Glutamatergic neuron (in vitro differentiated cells): ENCODE measurements at places on chromosomes 7 and 10. TPM values are rescaled to one million over a fixed set of nuclear protein-coding genes. Genes with fewer than 3 reads are reported as not detected.

Gene RAPGEF5
- 169 TPM for total RNA-seq

Gene COBL
- 3.3 TPM for total RNA-seq

Gene GJD4
- total RNA-seq = not detected

GRCh38 chr10:35821339-35821911 is 179.3 kb upstream of the FZD8 start:
- peaks cover 20% of the 10 kb centered on the region for H3K4me1 ChIP-seq
- no peak overlapping the region for H3K4me3 ChIP-seq
- DNase-seq = no peak

- no peaks in the 10 kb centered on the region for H3K36me3 ChIP-seq
- peaks cover 11% of the 10 kb centered on the region for H3K4me1 ChIP-seq
- peaks cover 12% of the 10 kb centered on the region for H3K27me3 ChIP-seq
- peak overlapping the region; percentile 55 for H3K27ac ChIP-seq
- no peak overlapping the region for H3K4me3 ChIP-seq
These were observed 84.1 kb upstream of the GNA12 start for GRCh38 chr7:2928256-2928612.

- H3K27ac ChIP-seq = no peak overlapping the region
- no peaks in the 10 kb centered on the region for H3K36me3 ChIP-seq
- no peak for DNase-seq
- peaks cover 2% of the 10 kb centered on the region for H3K27me3 ChIP-seq
- peaks cover 3% of the 10 kb centered on the region for H3K4me1 ChIP-seq
- no peak overlapping the region for H3K4me3 ChIP-seq
These were observed 189.7 kb downstream of the TCF7L2 start for GRCh38 chr10:113139699-113140098.

DNA sequence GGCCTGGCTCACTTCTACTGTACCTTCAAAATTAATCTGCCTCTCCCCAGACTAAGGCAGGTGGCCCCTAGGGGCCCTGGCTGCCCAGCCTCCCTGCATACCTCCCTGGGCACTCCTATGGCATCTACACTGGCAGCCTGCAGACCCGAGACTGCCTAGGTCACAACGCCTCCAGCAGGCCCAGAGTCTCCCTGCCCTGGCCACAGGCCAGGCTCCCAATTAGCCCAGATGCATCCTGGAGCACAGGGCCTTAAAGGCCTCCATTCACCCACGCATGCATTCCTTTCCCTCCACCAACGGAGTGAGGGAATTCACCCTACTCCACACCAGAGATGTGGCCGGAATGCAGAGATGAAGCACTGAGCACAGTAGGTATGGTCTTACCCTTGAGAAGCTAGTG is 1.9 kb downstream of the CHAT start:
- no peak for DNase-seq
- H3K27ac ChIP-seq = no peak overlapping the region
- peaks cover 33% of the 10 kb centered on the region for H3K4me1 ChIP-seq
- H3K36me3 ChIP-seq = peaks cover 6% of the 10 kb centered on the region
- H3K4me3 ChIP-seq = peak overlapping the region; percentile 42
- H3K27me3 ChIP-seq = peaks cover 41% of the 10 kb centered on the region
